Fibroblast of the aortic adventitia (primary cell): ENCODE measurements at places on chromosomes 1 and 21. TPM values are rescaled to one million over a fixed set of nuclear protein-coding genes. Genes with fewer than 3 reads are reported as not detected.

GRCh38 chr1:31931593-31932225 is 6.5 kb downstream of the PTP4A2 start:
- peak; percentile 53 for DNase-seq

GRCh38 chr21:38956007-38956406 is 150.3 kb downstream of the ETS2 start:
- DNase-seq: no peak

DNA sequence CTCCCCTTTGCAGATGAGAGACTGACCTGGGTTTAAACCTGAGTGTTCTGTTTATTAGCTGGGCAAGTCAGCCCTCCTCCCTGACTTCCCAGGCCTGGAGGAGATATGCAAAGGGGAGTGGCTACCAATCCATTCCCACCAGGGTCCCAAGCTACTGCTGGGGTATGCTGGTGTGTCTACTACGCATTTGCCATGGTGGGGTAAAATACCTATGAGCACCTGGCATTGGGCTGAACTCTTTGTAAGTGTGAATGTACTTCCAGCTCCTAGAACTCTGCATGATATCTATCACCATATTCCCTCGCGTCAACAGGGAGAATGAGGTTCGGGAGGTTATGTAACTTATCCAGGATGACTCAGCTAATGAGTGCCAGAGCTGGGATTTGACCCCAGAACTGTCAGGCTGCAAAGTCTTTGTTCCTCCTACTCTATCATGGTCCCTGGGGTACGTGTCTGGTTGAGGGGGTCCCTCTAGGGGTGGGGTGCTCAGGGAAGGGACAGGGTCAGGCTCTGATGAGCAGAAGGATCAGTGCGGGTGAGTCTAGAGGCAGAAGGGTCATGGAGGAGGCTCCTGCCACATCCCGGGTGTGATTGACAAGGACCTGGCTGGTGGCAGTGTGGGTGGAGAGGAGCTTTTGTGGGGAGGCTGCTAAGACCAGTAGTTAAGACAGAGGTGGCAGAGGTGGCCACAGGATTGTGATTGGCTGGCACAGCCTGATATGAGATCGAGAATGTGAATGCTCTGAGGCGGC is 16.7 kb downstream of the AMPD2 start:
- DNase-seq: peak; percentile 75

DNA sequence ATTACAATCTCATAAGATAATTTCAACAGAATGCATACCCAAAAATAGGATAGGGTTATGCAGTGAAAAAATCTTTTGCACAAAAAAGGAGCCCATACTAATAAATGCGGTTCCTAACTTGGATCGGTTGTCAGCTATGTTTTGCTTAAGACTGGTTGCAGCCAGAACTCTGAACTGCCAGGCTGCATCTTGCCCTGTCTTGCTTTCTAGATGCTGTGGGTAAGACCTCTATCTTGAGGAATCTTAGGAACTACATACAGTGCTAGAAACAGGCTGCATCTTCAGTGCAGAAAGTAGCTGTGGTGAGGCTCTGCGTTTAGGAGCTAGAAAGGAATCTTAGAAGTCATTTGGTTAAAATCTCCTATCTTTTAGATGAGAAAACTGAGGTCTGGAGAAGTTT is 45.6 kb upstream of the PLA2G4A start:
- DNase-seq: no peak

DNA sequence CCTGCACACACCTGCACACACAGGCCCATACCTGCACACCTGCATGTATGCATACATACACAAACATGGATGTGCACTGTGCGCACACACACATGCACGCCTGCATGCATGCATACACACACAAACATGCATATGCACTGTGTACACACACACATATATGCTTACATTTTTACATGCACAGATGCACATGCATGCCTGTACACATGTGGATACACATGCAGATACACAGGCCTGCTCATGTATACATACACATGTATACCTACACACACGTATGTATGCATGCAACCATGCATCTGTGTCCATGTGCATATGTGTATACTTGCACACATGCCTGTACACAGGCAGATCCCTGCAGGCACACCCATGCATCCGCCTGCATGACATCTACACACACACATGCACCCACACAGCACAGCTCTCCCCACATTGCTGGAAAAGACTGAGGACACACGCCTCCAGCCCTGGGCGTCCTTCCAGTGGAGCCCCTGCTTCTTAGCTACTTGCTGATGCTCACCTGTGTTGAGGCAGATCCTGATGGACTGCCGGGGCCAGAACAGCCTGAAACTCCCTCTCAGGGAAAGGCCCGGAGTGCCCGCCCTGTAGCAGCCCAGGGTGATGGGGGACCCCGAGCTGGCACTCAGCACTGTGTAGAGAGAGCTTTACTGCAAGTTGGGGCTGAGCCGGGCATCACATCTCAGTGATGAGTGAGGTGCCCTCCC is 28.6 kb downstream of the KRTAP10-1 start:
- DNase-seq: no peak

DNA sequence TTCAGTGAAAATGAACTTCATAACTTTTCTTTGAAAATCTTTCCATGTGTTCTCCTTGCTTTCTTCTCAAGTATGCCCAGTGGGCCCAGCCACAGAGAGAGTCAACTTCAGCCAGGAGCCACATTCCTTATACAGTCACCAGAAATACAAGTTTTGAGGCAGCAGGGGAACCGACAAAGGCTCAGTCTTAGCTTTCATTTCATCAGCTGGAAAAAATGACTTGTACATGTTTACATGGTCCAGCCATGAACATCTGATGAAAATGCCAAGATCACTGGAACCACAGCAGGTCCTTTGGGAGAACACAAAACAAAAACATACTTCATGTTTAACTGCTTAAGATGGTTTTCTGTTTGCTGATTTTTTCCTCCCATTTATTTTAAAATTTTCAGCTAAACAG is 72.5 kb downstream of the SYDE2 start:
- DNase-seq: peak; percentile 47

GRCh38 chr1:13664451-13664850 is 35.5 kb upstream of the PRDM2 start:
- DNase-seq: no peak

DNA sequence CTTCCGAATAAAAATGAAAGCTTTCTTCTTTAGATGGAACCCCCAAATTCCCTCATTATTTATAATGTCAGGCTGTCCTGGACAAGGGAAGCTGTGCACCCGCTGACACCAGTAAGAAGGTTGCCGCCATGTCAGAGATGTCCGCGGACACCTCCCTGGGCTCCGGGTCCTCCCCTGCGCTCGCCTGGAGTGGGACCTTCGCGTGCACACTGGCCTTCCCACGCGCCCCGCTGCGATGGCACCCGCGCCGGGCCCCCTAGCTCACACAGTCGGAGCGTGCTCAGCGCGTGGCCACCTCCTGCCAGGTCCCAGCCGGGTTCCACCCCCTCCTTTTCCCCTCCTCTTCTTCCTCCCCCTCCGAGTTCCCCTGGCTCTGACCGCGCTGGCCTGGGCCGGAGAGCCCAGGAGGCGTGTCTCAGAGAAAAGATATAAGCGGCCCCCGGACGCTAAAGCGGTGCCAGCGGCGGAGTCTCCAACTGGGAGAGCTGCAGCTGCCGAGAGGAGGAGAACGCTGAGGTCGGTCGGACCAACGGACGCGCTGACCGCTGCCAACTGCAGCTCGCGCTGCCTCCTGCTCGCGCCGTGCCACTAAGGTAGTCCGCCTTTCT is at the start of gene G0S2:
Gene G0S2 (plus strand): TSS at position 456 of the 608 bp plus-strand sequence. CDS start 273 bp downstream, outside the sequence.
- DNase-seq: peak; percentile 80

- DNase-seq: no peak
Measured at GRCh38 chr1:188660572-188660971, 1817.1 kb downstream of the BRINP3 start.

GRCh38 chr21:19320291-19320690 is 916.7 kb upstream of the TMPRSS15 start:
- DNase-seq: no peak

PFDN2 gene
- total RNA-seq: 39.9 and 50.2 TPM in 2 replicates

AMY1A gene
- not detected in 2 replicates for total RNA-seq

BATF3 gene
- 4.8 TPM in 1 of 2 replicates, not detected in the other for total RNA-seq

PTPN14 gene
- 21.9 and 46.6 TPM in 2 replicates for total RNA-seq

HCRTR1 gene
- 0.18 TPM in 1 of 2 replicates, not detected in the other for total RNA-seq

OR10J1 gene
- total RNA-seq: not detected in 2 replicates

GBP2 gene
- total RNA-seq: 19.8 and 75.5 TPM in 2 replicates
